Smooth muscle cell of trachea (primary cell): ENCODE measurements at places on chromosomes 11 and 22. TPM values are rescaled to one million over a fixed set of nuclear protein-coding genes. Genes with fewer than 3 reads are reported as not detected.

The CXCR5 gene
- under 0.01 TPM in 1 of 2 replicates, not detected in the other for total RNA-seq

The HEPHL1 gene
- not detected in 2 replicates for total RNA-seq

The TPH1 gene
- total RNA-seq = under 0.01 TPM in 2 replicates

The TENM4 gene
- 109 and 143 TPM in 2 replicates for total RNA-seq

The SYT13 gene
- not detected in 2 replicates for total RNA-seq

The GNG3 gene
- 0.17 TPM in 1 of 2 replicates, not detected in the other for total RNA-seq

The CARNS1 gene
- 0.15 and 0.66 TPM in 2 replicates for total RNA-seq

The RTN4R gene
- total RNA-seq = 0.15 and 0.33 TPM in 2 replicates

The C11orf91 gene
- 0.33 TPM in 1 of 2 replicates, not detected in the other for total RNA-seq

The BACE1 gene
- 34.6 and 42.2 TPM in 2 replicates for total RNA-seq

The OR6A2 gene
- total RNA-seq = 0.17 and 0.73 TPM in 2 replicates

The CENPM gene
- 3.5 and 33.3 TPM in 2 replicates for total RNA-seq

The KCTD14 gene
- 1.3 and 1.5 TPM in 2 replicates for total RNA-seq

The CD151 gene
- total RNA-seq = 440 and 727 TPM in 2 replicates

The SMTNL1 gene
- not detected in 2 replicates for total RNA-seq

The NLRP10 gene
- 0.99 and 1.5 TPM in 2 replicates for total RNA-seq

The CLDN5 gene
- total RNA-seq = 0.17 and 2.2 TPM in 2 replicates

The CRYBA4 gene
- total RNA-seq = not detected in 2 replicates

The GLB1L2 gene
- total RNA-seq = 0.15 TPM in 1 of 2 replicates, not detected in the other

The OR4C6 gene
- total RNA-seq = not detected in 2 replicates

The PYGM gene
- 1.3 and 2.2 TPM in 2 replicates for total RNA-seq

The TRIM48 gene
- total RNA-seq = not detected in 2 replicates

The MOGAT2 gene
- not detected in 2 replicates for total RNA-seq

The VWA5A gene
- total RNA-seq = 30.8 and 33.3 TPM in 2 replicates

The OR5B12 gene
- total RNA-seq = not detected in 2 replicates

The JAML gene
- not detected in 2 replicates for total RNA-seq

The PLAAT4 gene
- total RNA-seq = 13.2 and 23.2 TPM in 2 replicates

The GAS2L1 gene
- total RNA-seq = 11.3 and 15.4 TPM in 2 replicates

The YPEL4 gene
- 2.6 and 3.1 TPM in 2 replicates for total RNA-seq

The STK33 gene
- 0.17 and 3.8 TPM in 2 replicates for total RNA-seq

The LRRC56 gene
- 0.73 and 1.5 TPM in 2 replicates for total RNA-seq

The ARVCF gene
- 10.3 and 16.4 TPM in 2 replicates for total RNA-seq

The MLC1 gene
- under 0.01 TPM in 1 of 2 replicates, not detected in the other for total RNA-seq

The EEF1G gene
- total RNA-seq = 1,356 and 1,684 TPM in 2 replicates
